Activated T-helper 1 cell treated with anti-CD3 and anti-CD28 coated beads, Interleukin-12 subunit alpha, Interleukin-12 subunit beta, Interleukin-2, Interleukin-4 antibody, amounts not matched to agents 30 ng/mL and 10 ng/mL and 1 ng/mL, durations not matched to agents 14 hours and 24 hours and 36 hours (primary cell): ENCODE measurements at places on chromosomes 3 and 15. TPM values are rescaled to one million over a fixed set of nuclear protein-coding genes. Genes with fewer than 3 reads are reported as not detected.

The HYAL1 gene
- 0.12 and 0.36 TPM in 2 replicates for total RNA-seq

The ABTB1 gene
- total RNA-seq, result 9.7 TPM in 2 replicates

DNA sequence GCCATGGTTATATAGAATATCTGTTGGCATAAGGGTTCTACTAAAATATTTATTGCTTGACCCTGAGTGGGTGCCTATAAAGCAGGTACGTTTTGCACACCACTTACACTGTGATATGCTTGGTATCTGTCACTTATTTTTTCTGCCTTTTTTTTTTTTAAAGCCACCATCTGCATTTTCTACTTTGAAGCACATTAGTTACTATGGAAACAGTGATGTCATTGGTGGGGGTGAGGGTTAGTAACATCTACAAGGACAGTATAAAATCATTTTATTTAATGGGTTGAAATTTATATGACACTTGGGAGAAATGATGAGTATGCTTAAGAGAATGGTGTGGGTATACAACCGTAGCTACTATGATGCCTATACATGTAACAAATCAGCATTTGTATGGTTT is 25.6 kb downstream of the SLCO3A1 start:
- no peak for DNase-seq
- no peak overlapping the region for H3K27ac ChIP-seq
- peaks cover 14% of the 10 kb centered on the region for H3K36me3 ChIP-seq
- peaks cover 4% of the 10 kb centered on the region for H3K27me3 ChIP-seq
- H3K4me1 ChIP-seq, result peaks cover 20% of the 10 kb centered on the region

DNA sequence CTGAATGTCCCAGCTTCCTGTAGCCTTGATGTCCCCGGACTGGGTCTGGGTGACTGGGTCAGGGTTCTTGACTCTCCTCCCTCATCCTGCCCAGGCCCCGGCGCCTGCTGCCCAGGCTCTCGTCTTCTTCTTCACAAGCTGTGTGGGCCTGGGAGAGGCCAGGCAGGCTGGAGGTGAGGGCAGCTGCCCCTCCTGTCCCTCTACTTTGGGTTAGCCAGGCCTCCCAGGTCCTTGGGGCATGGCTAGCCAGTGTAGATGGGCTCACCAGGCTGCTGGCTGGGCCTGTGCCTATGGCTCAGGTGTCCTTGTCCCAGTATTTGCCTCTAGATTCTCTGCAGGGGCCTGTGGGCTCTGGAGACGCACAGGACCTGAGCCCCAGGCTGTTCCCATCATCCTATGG is 31.8 kb downstream of the TKT start:
- peaks cover 33% of the 10 kb centered on the region for H3K36me3 ChIP-seq
- no peak for DNase-seq
- no peak overlapping the region for H3K27ac ChIP-seq

DNA sequence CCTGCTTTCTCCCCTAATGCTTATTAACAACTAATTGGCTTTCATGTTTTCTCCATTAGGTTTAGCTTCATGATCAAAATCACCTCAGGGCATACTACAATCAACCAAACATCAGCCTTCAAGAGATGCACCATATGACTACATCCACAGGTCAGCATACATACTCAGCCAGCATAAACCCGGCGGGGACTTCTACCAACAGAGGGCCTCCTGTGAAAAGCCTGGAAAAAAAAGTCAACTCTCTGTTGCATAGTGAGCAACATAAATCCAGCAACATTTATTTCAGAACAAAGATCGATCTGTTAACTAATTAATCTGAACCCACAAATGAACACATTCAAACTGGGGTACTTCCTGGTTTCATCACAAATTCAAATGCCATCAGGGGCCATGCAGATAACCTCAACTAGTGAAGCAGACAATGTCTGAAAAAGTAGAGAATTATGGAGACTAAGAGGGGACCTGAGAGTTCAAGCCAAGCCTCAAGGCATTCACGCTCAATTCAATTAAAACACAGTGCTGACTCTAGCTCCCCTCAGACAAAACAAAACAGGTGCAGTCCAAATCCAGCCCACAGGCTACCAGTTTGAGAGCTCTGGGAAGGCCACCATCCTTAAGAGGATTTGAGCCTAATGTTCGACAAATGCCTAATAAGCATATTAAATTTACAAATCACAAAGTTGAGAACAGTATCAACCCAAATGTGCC is 124.5 kb downstream of the MAGI1 start:
- DNase-seq, result no peak
- no peaks in the 10 kb centered on the region for H3K36me3 ChIP-seq
- H3K27me3 ChIP-seq, result no peaks in the 10 kb centered on the region
- no peak overlapping the region for H3K27ac ChIP-seq
- H3K4me1 ChIP-seq, result no peaks in the 10 kb centered on the region
- H3K4me3 ChIP-seq, result no peak overlapping the region

- no peaks in the 10 kb centered on the region for H3K36me3 ChIP-seq
- H3K27me3 ChIP-seq, result no peaks in the 10 kb centered on the region
- H3K27ac ChIP-seq, result no peak overlapping the region
Observed at GRCh38 chr3:48641396-48641795, 6.1 kb upstream of the SLC26A6 start.

- H3K4me1 ChIP-seq, result peaks cover 30% of the 10 kb centered on the region
- H3K4me3 ChIP-seq, result no peak overlapping the region
- H3K27me3 ChIP-seq, result peaks cover 3% of the 10 kb centered on the region
- no peak overlapping the region for H3K27ac ChIP-seq
- DNase-seq, result no peak
- H3K36me3 ChIP-seq, result no peaks in the 10 kb centered on the region
Observed at GRCh38 chr3:72974956-72975355, 21.7 kb upstream of the PPP4R2 start.

GRCh38 chr3:139301183-139301582 is 42.6 kb upstream of the MRPS22 start:
- no peak overlapping the region for H3K27ac ChIP-seq
- no peak for DNase-seq
- H3K27me3 ChIP-seq, result peaks cover 2% of the 10 kb centered on the region

GRCh38 chr15:101437209-101437608 is 52.3 kb downstream of the PCSK6 start:
- no peak overlapping the region for H3K4me3 ChIP-seq
- H3K27ac ChIP-seq, result no peak overlapping the region

DNA sequence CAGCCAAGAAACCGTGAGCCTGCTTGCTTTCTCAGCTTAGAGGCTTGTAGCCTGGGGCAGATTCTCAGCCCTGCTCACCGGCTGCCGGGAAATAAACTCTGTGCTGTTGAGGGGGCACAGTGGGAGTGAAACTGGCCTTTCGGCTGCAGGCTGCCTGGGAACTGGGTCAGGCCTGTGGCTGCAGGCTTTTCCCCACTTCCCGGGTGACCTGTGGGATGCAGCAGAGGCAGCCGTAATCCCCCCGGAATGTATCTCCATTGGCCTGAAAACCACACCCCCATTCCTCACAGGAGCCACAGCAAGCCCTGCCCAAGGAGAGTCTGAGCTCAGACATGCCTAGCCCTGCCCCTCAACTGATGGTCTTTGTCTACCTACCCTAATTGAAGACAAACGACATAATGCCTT is 110.9 kb downstream of the STXBP5L start:
- DNase-seq, result no peak
- H3K4me1 ChIP-seq, result no peaks in the 10 kb centered on the region
- no peak overlapping the region for H3K4me3 ChIP-seq
- no peaks in the 10 kb centered on the region for H3K27me3 ChIP-seq
- no peaks in the 10 kb centered on the region for H3K36me3 ChIP-seq

GRCh38 chr15:45259796-45260195 is 7.8 kb downstream of the SLC28A2 start:
- no peaks in the 10 kb centered on the region for H3K36me3 ChIP-seq
- no peaks in the 10 kb centered on the region for H3K4me1 ChIP-seq
- no peak overlapping the region for H3K4me3 ChIP-seq
- H3K27ac ChIP-seq, result no peak overlapping the region
- no peaks in the 10 kb centered on the region for H3K27me3 ChIP-seq
- DNase-seq, result no peak

- peaks cover 4% of the 10 kb centered on the region for H3K27me3 ChIP-seq
- no peak for DNase-seq
- no peaks in the 10 kb centered on the region for H3K4me1 ChIP-seq
- H3K4me3 ChIP-seq, result no peak overlapping the region
Observed at GRCh38 chr3:190070622-190071347, 49.9 kb downstream of the P3H2 start.

DNA sequence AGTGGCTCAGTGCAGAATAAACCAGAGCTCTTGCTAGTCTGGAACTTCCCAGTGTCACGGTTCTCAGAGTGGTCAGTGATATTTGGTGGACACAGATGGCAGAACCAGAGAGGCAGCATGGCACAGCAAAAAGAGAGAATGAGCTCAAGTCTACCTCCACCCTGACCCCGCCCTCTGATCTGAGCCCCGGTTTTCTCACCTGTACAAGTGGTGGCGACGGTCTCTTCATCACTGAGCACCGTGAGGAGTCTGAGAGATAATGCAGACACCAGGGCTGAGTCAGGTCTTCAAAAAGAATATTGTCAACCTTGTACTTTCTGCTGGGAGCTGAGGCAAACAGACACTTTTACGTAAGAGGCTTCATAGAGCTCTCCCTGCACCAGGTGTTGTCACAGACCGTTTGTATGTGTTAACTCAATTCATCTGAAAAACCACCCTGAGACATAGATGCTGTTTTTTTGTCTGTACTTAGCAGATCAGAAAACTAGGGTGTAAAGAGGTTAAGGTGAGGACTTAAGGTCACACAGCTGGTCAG is 13.2 kb downstream of the FGD5 start:
- DNase-seq, result no peak
- H3K4me3 ChIP-seq, result no peak overlapping the region
- no peaks in the 10 kb centered on the region for H3K4me1 ChIP-seq
- no peaks in the 10 kb centered on the region for H3K36me3 ChIP-seq
- H3K27me3 ChIP-seq, result peaks cover 11% of the 10 kb centered on the region

GRCh38 chr15:75738014-75738646 is 25.5 kb upstream of the CSPG4 start:
- peaks cover 13% of the 10 kb centered on the region for H3K27me3 ChIP-seq
- peaks cover 6% of the 10 kb centered on the region for H3K4me1 ChIP-seq
- H3K36me3 ChIP-seq, result peaks cover 2% of the 10 kb centered on the region
- H3K4me3 ChIP-seq, result peak overlapping the region; percentile 87
- H3K27ac ChIP-seq, result no peak overlapping the region
- no peak for DNase-seq
